Activated CD8-positive, alpha-beta T cell treated with anti-CD3 and anti-CD28 coated beads, Interleukin-2, amount 10 ng/mL, durations not matched to agents 7 days and 5 days (primary cell): ENCODE measurements at places on chromosomes 7 and 10. TPM values are rescaled to one million over a fixed set of nuclear protein-coding genes. Genes with fewer than 3 reads are reported as not detected.

DNA sequence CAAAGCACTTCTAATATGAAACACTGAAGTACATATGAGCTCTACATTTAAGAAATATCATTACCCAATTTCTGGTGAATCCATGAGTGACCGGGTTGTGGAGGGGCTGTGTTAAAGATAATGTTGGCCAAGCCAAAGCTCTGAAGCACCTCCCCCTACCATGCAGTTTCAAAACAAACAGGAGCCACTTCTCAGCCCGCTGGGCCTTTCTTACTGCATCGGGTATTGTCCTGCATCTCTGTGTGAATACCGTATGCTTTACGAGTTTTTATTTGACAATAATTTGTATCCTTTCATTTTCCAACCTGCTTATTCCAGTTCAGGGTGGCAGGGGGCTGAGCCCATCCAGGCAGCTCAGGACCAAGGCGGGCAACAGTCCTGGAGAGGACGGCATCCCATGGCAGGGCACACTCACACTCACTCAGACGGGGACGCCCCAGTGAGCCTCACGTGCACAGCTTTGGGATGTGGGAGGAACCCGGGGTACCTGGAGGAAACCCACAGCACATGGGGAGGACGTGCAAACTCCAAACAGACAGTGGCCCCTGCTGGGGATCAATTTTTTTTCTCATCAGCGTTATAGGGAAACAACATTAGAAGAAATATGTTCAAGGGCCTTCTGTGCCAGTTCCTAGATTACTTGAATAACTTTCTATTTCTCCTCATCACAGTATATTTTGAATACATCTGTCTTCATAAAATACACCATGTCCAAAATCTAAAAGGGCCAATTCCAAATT, 1.9 kb downstream of the RNF32 start:
- no peak for DNase-seq
- H3K4me1 ChIP-seq, result peaks cover 22% of the 10 kb centered on the region
- H3K27me3 ChIP-seq, result peaks cover 26% of the 10 kb centered on the region
- no peak overlapping the region for H3K4me3 ChIP-seq
- H3K27ac ChIP-seq, result peak overlapping the region; percentile 56

DNA sequence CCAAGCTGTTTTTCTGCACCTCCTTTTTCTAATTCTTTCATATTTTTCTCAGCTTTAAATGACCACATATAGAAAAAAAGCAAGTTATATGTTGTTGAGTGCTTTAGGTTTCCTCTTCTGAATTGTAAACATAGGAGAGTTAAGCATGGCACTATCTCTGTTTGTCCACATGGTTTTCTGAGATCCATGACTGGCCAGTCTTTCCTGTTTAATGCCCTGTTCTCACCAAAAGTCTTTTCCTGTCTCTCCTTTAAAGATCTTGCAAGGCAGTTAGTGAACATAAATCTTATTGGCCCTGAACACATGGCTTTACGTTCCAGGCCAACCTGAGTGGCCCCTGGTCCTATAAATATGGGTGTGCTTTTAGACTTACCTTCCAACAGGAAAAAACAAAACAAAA, 19.4 kb downstream of the TRPV5 start:
- no peak overlapping the region for H3K4me3 ChIP-seq
- peaks cover 20% of the 10 kb centered on the region for H3K27me3 ChIP-seq
- DNase-seq, result no peak

- H3K36me3 ChIP-seq, result no peaks in the 10 kb centered on the region
- no peak overlapping the region for H3K27ac ChIP-seq
- no peak for DNase-seq
Observed at GRCh38 chr7:8765374-8765773, 332.0 kb downstream of the NXPH1 start.

GRCh38 chr7:55075464-55076021, 56.7 kb downstream of the EGFR start:
- DNase-seq, result no peak
- H3K4me3 ChIP-seq, result no peak overlapping the region
- no peak overlapping the region for H3K27ac ChIP-seq
- H3K27me3 ChIP-seq, result no peaks in the 10 kb centered on the region
- no peaks in the 10 kb centered on the region for H3K36me3 ChIP-seq

- no peak for DNase-seq
- H3K27me3 ChIP-seq, result no peaks in the 10 kb centered on the region
- H3K4me3 ChIP-seq, result no peak overlapping the region
Observed at GRCh38 chr10:131033166-131034085, 278.1 kb downstream of the TCERG1L start.

DNA sequence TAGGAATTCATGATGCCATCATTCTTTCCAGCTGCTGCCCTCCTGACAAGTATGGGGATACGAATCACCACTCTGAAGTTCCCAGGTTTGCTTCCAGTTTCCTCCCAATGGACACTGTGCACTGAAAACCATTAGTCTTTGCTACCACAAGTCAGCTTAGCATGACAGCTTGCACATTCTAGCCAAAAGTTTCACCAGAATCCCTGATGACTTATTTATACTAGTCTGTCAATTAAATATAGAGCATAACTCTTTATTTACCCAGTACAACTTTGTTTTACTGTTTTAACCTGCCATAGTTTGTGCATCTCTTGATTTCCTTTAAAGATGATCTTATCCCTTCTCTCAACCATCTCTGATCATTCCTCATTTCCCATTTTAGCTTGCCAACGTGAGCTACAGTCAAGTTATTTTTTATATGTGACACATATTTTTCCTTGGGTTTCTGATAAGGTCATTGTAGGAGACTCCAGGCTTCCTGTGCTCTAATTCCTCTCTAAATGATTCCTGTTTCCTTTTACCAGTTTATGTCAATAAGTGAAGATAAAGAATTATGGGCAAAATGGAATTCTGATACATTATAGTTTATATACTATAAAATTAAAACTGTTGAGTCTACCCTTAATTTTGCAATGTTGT, 167.5 kb upstream of the MEOX2 start:
- no peak overlapping the region for H3K4me3 ChIP-seq
- H3K4me1 ChIP-seq, result no peaks in the 10 kb centered on the region
- H3K27ac ChIP-seq, result no peak overlapping the region
- no peak for DNase-seq
- no peaks in the 10 kb centered on the region for H3K36me3 ChIP-seq
- H3K27me3 ChIP-seq, result no peaks in the 10 kb centered on the region

GRCh38 chr7:150412016-150412415, 32.9 kb downstream of the ZNF775 start:
- no peak overlapping the region for H3K4me3 ChIP-seq
- DNase-seq, result no peak
- no peak overlapping the region for H3K27ac ChIP-seq
- H3K27me3 ChIP-seq, result no peaks in the 10 kb centered on the region
- H3K36me3 ChIP-seq, result peaks cover 14% of the 10 kb centered on the region

DNA sequence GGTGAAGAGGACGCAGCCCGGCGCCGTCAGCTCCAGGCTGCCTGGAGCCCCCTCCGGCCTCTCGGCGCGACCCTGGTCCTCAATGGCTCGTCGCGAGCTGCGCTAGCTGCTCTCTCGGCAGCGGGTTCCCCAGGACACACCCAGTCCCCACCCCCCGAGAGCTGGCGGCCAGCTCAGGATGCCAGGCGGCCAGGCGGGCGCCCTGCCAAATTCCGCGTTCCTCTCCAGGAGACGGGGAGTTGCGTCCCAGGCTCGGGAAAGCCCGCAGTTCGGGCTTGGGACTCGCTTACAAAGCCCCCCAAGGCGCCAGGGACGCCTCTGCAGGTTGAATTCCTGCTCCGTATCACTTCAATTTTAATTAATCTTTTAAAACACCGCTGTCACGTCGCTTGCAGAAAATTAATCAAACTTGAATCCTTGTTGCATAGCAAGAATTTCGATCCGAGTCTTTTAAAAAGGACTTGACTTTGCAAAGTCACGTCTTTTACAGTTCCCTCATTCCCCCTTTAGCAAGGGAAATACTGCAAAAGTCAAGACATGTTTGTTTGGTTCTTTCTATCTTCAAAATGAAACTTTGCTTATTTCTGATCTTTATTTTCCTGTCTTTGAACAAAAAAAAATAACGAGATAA, 28.2 kb downstream of the SKIDA1 start:
- H3K4me1 ChIP-seq, result peaks cover 23% of the 10 kb centered on the region
- peak; percentile 37 for DNase-seq
- no peak overlapping the region for H3K27ac ChIP-seq
- H3K4me3 ChIP-seq, result peak overlapping the region; percentile 79
- no peaks in the 10 kb centered on the region for H3K36me3 ChIP-seq
- H3K27me3 ChIP-seq, result peaks cover 71% of the 10 kb centered on the region

GRCh38 chr7:151570366-151570915, 50.7 kb upstream of the RHEB start:
- no peak overlapping the region for H3K27ac ChIP-seq
- DNase-seq, result no peak
- no peaks in the 10 kb centered on the region for H3K27me3 ChIP-seq
- no peak overlapping the region for H3K4me3 ChIP-seq
- no peaks in the 10 kb centered on the region for H3K4me1 ChIP-seq

- peaks cover 10% of the 10 kb centered on the region for H3K4me1 ChIP-seq
- H3K36me3 ChIP-seq, result peaks cover under 1% of the 10 kb centered on the region
- no peak overlapping the region for H3K27ac ChIP-seq
- no peak overlapping the region for H3K4me3 ChIP-seq
- DNase-seq, result no peak
- no peaks in the 10 kb centered on the region for H3K27me3 ChIP-seq
Observed at GRCh38 chr10:11115337-11115736, 97.7 kb downstream of the CELF2 start.

DNA sequence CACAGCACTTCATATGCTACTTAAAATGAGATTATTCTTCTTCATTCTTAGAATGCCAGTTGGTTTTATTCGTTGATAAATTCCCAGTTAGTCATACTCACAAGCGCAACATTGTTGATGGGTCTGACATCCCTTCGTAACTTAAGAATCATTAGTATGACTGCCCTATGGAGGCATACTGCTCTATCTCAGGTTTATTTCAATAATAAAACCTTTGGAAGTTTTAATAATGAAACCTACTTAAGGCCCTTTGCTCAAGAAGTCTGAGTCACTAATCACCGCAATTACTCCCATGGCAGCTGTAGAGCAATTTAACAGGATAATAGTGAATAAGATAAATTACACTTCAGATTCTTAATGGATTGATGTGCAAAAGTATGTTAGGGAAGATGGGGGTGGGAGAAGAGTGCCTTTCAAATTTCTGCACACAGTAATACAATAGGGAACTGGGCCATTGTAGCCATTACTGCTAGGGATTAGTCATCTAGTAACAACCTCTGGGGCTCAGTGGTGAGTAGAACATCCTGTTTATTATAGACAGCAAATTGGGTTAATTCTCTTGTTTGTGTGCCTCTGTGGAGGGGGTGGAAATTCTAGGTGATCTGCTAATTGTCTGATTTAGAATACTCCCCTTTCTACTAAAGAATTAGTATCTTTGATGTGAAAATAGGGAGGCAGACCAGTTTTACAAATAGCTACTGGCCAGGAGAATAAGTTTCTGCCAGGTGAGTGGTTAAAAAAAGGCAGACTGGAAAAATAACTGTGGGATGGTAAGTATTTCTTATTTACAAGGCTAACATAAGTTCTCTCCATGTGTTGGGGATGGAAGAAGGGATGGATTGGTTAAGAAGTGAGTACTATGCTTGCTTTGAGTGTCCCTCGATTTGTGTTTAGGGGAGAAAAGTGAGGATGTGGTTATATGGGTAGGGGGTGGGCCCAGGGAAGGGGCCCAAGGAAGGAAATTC, 74.5 kb upstream of the VKORC1L1 start:
- peaks cover 16% of the 10 kb centered on the region for H3K4me1 ChIP-seq
- peak overlapping the region; percentile 80 for H3K27ac ChIP-seq
- H3K27me3 ChIP-seq, result no peaks in the 10 kb centered on the region
- DNase-seq, result peak; percentile 50
- peak overlapping the region; percentile 37 for H3K4me3 ChIP-seq
- peaks cover 7% of the 10 kb centered on the region for H3K36me3 ChIP-seq

- no peak for DNase-seq
- no peaks in the 10 kb centered on the region for H3K27me3 ChIP-seq
- peaks cover 9% of the 10 kb centered on the region for H3K36me3 ChIP-seq
- H3K4me1 ChIP-seq, result peaks cover 27% of the 10 kb centered on the region
Observed at GRCh38 chr10:63423494-63423893, 42.3 kb downstream of the JMJD1C start.

- no peak for DNase-seq
- no peaks in the 10 kb centered on the region for H3K36me3 ChIP-seq
- no peak overlapping the region for H3K27ac ChIP-seq
- no peaks in the 10 kb centered on the region for H3K4me1 ChIP-seq
- H3K27me3 ChIP-seq, result no peaks in the 10 kb centered on the region
- no peak overlapping the region for H3K4me3 ChIP-seq
Observed at GRCh38 chr7:81925530-81925929, 155.7 kb upstream of the HGF start.

The PON1 gene
- total RNA-seq, result not detected

The LBX1 gene
- not detected for total RNA-seq

The PVRIG gene
- total RNA-seq, result 64.8 TPM

The TMEM26 gene
- total RNA-seq, result not detected

The NPSR1 gene
- not detected for total RNA-seq
